GM12892 (cell line): ENCODE measurements at places on chromosomes 13 and 19.

- DNase-seq = no peak
Observed at GRCh38 chr13:37211487-37211886, 106.0 kb upstream of the CSNK1A1L start.

DNA sequence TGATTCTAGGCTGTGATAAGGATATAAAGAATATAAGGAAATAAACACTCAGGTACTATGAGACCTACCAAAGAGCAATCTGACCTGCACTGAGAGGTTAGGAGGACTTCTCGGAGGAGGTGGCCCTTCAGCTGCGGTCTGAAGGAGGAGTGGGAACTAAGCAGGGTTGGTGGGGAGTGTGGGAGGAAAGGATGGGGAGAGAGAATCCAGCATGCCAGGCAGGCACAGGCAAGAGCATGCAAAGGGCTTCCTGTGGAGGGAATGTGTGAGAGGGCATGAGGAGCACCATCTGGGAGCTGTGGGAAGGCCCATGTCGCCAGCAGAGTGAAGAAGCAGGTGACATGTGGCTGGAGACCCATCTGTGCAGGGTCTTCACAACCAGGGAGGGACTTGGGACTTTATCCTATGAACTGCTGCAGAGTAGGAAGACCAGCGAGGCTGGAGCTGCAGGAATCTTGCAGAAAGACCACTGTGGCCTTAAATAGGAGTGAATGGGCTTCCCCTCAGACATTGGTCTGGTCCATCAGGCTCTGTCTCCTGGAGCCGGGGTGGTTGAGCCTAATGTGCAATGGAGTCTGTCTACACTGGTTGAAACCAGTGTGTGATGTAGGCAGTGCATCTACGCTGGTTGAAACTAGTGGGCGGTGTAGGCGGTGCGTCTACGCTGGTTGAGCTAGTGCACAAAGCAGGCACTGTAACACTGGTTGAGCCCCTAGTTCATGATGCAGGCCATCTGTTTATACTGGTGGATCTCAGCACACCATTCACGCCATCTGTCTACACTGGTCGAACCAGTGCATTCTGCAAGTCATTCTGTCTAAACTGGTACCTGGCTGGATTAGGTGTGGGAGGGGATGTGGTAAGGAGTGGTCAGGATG lies 6.4 kb downstream of the CHST8 start:
- no peak for DNase-seq

DNA sequence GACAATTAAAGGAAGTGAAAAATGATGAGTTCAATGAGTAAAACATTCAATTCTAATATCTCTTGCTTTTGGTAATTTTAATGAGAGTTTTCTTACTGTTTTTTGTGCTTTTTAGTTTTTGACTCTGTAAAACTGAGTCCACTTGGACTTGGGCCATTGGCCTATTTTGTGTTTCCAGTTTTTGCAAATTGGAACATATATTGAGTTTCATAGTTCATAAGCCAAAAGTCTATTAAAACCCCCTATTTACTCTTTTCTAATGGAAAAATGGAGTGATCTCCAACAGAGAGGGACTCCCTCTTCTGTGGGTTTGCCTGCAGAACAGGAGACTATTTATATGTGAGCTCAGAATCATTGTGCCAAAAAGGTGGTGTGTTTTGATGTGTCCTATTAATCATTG lies 219.7 kb upstream of the SPRY2 start:
- no peak for DNase-seq

DNA sequence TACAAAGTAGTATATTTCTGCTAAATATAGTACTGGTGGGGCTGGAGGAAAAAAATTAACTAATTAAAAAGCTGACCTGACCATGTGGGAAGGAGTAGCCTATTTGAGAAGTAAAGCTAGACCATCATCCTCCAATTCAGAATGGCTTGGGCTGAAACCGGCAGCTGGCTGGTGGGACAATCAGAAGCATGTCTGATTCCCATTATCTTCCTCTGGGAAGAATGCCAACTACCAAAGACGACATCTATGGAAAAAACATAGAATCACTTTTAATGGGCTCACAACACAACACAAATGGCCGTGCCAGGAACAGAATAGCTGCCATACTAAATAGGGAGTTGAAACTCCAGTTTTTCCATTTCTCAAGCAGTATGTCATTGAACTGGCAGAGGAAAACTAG lies 120.4 kb upstream of the FREM2 start:
- no peak for DNase-seq

- DNase-seq = no peak
Observed at GRCh38 chr13:34166406-34166805, 348.5 kb downstream of the RFC3 start.

DNA sequence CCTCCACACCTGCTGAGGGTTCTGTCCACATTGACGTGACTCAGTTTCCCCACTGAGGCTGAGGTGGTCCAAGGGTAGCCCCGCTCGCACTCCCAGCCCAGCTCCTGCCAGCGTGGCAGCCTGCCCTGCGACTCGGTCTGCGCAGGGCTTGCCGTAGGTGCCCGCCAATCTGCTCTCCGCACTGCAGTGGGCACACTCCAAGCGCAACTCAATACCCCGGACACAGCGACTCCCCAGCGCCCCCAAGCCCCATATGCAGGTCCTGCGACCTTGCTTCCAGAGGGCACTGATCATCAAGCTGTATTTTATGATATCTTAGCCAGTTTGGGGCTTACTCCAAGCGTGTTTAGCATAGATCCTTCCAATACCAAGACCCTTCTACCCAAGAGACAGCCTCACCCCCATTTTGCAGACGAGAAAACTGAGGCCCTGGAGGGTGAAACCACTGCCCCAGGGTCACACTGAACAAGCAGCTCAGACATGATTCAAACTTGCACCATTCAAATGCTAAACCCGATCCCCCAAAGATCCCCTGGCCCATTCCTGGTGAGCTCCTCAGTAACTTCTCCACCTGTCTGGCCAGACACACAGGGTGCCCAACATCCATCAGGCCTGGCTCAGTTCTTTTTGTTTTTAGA lies 13.5 kb downstream of the PTPRS start:
- no peak for DNase-seq

DNA sequence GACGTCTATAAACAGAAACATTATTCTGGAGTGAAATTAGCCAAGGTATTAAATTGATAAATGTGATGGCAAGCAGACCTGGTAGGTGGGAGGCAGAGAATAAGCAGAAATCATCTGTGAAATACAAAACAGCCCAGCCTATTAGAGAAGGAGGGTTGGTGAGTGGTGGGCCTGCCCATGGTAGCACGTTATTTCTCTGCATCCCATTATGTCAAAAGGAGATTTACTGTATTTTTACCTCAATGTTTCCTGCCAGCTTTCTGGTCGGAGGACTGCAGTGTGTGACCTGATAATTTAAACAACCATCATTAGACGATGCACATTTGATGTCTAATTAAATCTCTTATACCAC lies 200.9 kb downstream of the OXGR1 start:
- DNase-seq = no peak

- no peak for DNase-seq
Observed at GRCh38 chr13:63541336-63541735, 2125.7 kb upstream of the PCDH20 start.

- DNase-seq = no peak
Observed at GRCh38 chr13:30966101-30966500, 33.6 kb downstream of the TEX26 start.
